ENCODE measurements at places on chromosomes 5 and 9. TPM values are rescaled to one million over a fixed set of nuclear protein-coding genes. Genes with fewer than 3 reads are reported as not detected.

DNA sequence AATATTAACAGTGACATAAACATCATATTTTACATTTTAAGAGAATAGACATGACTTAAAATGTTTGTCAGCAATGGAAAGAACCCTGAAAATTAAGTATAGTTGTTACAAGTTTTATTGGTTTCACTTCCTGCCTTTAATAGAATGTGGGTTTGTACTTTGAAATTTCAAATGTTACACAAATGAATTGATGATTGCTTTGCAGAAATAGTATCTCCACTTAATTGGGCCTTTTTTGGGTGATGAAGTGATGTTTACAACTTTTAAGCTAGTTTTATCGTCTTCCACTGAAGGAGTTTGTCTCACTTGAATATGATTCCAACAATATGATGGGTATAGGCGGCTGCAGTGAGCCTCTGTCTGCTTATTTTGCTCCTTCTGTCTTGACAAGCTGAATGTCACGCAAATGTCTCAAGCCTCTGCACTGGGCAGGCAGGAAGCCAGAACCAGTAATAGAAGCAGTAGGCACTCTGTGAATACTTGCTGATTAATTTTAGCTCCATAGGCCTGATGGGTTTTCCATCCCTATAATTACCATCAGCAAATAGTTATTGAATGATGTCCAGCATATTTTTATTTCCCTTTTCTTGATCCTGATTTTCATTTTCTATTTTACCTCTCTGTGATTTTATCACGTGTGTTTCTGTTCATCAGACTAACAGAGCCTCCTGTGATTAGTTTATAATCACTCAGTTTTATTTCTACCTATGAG lies 10.6 kb upstream of the NR3C1 start:
- no peak for DNase-seq

- no peak for DNase-seq
Observed at GRCh38 chr9:13755551-13755950, 476.1 kb upstream of the MPDZ start.

DNA sequence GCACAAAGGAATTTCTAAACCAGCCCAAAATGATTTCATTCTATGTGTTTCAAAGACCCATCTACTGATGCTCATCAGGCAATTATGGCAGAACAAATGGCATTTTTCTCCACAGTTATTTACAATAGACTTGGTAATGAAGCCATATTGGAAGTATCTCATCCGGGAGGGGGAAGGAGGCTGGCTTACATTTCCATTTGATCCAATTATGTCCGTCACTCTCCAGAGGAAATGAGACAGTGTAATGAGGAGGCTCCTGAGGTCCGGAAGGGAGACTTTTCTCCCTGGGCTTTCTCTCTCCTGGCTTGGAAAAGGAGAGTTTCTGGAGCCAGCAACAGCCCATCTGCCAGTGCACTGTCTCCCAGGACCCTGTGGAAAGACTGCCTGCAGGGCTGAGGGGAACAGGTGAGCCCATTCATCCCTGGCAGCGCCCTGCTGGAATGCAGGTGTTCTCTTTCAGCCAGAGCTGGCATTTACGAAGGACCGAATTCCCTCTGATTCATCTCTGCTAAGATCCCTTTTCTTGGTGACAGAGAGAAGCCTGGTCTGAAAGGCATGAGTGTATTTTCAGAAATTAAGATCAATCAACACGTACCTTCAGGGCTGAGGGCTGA lies 54.9 kb upstream of the SAP30L start:
- DNase-seq = no peak

DNA sequence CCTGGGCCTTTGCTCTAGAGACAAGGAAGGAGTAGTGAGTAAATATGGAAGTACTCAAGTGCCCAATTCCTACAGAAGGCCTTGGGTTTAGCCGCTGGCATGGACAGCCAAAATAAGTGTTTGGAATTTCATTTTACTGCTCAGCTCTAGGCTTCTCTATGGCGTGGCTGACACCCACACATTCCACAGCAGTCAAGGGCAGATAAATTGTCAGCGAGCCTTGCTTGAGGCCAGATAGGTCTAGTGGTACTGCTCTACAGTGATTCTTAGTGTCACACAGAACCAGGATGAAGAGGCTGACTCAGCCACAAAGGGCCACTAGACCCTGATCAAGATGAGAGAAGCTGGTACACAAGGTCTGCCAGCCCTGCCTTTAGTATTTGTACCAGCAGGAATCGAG lies 111.0 kb upstream of the NFIB start:
- DNase-seq = no peak

GRCh38 chr9:78253285-78253684 lies 17.4 kb downstream of the CEP78 start:
- no peak for DNase-seq

- no peak for DNase-seq
Observed at GRCh38 chr5:31995714-31996113, 178.4 kb downstream of the GOLPH3 start.

DNA sequence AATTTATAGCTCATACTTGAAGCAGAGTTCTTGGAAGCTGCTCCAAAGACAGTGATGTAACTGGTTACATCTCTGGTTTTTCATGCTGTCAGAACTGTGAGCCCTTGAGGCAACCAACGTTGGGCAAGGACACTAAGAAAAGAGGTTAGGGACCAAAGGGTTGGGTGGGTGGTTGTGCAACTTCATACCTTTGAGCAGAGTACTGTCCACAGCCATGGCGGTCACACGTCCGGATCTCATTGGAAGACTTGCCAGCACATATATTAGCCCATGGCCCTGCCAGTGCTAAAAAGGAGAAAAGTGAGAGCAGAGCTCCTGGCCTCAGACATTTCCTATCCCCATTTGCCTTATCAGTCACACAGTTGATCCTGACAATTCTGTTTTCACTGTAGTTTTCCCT lies 2.1 kb downstream of the LECT2 start:
- no peak for DNase-seq

DNA sequence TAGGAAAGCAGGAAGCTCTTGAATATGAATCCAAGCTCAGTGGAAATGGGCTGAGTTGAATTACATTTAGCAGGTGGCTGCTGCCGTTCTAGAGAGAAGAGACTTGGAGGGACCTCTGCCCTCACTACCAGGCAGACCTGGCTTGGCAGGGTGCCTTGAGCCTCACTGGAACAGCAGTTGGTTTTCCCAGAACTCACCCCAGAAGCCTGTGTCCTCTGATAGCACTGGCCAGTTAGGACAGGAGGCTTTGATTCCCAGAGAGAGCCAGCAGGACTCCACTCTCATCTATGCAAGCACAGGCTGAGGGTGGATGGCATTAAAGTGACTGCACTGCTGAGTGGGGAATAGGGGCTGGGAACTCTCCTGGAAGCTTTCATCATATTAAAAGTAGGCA lies 54.8 kb downstream of the PWWP2A start:
- DNase-seq = peak; percentile 39

GRCh38 chr9:104386013-104386412 lies 118.0 kb upstream of the OR13F1 start:
- DNase-seq = no peak

DNA sequence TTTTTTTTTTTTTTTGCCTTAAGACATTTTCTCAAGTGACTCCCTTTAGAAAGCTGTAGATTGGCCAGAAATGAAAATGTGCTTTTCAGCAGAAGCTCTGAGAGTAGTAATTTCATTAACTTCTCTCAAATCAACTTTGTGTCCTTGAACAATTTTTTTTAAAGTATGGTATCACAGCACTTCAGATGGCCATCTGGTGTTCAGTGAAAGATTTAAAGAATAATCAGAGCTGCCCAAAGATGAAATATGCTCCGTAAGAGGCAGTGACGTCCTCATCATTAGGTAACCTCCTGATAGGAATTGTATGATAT lies 43.0 kb upstream of the PCAT7 start:
- DNase-seq = no peak

DNA sequence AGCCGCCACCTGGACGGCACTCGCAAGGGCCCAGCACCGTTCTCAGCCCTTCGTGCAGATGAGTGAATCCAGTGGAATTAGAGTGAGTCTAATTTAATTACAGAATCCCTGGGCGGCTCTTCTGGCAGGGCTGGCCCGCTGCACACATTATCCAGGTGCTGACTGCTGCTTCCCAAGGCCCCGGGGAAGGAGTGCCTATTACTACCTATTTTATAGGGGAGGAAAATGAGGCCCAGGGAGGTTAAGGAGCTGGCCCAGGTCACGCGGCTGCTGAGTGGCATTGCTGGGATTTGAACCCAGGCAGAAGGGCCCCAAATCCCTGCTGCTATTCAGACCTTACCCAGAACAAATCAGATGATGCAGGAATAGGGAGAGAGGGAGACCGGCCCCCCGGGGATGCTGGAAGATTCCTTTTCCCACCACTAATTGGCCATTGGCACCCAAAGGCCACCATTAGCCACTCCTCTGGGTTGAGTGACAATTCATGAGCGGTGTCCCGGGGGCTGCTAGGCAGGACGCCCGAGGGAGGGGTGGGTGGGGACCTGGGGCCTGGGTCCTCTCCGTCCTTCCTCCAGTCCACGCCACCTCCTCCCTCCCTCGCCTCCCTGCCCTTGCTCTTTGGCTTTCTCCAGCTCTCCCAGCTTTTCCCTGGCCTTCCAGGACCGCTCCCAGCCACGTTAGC lies 10.3 kb upstream of the QRFP start:
- DNase-seq = no peak

DNA sequence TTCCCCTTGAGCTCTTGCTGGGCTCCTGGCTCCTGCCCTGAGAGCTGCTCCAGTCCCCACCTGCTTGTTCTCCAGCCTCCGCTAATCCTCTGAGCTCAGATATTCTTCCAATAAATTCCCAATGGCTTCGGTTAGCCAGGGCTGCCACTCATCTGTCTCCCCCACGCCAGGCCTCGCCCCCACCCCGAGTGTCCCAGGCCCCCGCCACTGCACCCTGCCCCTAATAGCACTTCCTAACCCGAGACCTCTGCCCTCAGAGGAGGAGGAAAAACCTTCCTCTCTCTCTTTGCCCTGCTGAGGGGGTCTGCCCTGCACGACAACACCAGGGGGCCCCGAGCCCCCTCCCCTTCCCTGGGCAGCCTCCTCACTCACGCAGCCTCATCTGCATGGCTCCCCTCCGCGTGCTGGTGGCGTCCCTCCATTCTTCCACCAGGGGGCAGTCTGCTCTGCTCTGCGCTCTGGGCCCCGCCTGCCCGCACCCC lies 5.4 kb upstream of the LCN15 start:
- DNase-seq = no peak

- no peak for DNase-seq
Observed at GRCh38 chr9:35706951-35707350, 17.2 kb upstream of the TPM2 start.

DNA sequence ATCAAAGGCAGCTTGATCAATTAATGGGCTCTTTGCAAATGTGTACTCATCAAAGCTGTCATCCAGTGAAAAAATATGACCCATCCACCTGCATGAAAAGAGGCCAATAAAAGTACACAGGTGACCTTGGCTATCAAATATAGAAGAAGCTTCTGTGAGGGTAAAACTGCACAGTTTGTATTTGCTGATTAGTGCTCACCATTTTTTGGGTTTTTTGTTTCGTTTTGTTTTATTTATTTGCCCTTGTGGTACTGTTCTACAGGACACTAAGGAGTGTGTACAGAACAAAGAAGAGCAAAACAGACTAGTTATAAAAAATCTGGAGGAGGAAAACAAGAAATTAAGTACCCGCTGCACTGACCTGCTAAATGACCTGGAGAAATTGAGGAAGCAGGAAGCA lies 101.3 kb downstream of the CNTLN start:
- DNase-seq = no peak

GRCh38 chr9:136558373-136558772 lies 12.5 kb upstream of the NOTCH1 start:
- no peak for DNase-seq

DNA sequence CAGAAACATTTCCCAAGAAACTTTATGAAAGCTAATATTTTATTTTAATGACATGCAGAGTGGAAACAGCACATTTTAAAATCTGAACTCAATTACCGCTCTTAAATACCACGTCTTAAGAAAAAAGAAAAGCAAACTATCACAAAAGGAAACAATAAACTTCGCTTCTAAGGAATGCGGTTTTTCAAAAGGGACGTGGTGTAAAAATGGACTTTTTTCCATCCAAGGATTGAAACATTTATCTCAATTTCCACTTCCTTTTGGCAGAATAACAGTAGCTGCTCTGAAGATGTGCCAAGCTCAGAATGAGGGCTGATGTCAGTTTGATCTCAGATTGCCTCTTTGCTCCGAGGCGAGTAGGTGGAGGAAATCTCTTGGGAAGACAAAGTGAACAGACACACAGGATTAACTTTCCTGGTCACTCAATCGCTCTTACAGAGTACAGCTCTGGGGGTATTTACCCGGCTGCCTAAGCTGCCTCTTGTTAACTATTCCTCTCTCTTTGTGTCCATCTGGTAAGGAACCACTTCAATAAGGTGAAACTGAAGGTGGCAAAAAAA lies 158.5 kb downstream of the TRPM6 start:
- DNase-seq = peak; percentile 28

GRCh38 chr5:181028032-181028819 lies 11.8 kb upstream of the BTNL9 start:
- no peak for DNase-seq

DNA sequence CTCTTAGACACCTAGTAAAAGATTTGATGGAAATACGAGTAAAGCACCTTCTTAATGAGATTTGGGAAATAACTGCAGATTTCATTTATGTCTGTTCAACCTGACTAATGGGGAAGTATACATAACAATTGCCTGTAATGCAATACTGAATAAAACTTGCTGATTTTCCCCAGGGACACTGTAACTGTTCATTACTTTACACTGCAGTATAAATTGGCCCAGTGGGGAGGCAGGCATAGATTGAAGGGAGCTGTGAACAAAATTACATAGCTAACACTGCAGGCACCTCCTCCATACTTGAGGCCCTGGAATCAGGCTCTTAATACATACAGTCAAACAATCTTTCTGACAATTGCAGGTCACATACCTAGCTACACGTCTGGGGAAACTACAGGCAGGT lies 216.2 kb downstream of the PTPRD start:
- DNase-seq = no peak

- DNase-seq = no peak
Observed at GRCh38 chr9:125635888-125636287, 71.1 kb downstream of the MAPKAP1 start.

DNA sequence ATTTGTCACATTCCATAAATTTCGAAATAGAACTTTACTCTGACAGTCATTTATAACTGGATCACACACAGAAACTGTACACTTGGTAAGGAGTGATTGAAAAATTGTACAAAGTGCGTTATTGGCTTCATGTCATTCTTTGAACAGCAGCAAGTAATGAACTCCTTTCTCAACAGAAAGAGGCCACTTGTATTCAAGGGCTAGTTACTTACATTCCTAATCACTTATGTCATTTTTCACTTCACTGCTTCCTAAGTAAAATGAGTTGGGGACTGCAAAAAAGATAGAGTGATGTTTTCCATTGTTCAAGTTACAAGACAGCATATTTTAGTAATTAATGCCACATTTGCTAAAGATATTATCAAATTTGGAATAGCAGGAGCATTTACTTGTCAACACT lies 893.2 kb downstream of the DTWD2 start:
- no peak for DNase-seq

INVS gene
- total RNA-seq = 37.1 TPM

FAT2 gene
- not detected for total RNA-seq

SLIT3 gene
- total RNA-seq = 0.64 TPM

CBY3 gene
- total RNA-seq = not detected

KYAT1 gene
- 6.8 TPM for total RNA-seq

TMEM161B gene
- 18.1 TPM for total RNA-seq

GLIPR2 gene
- total RNA-seq = 29.4 TPM
